Right kidney (tissue), 9 donors: ENCODE measurements at places on chromosomes 2 and 18.

- no peak for DNase-seq
These were observed 193.5 kb downstream of the SPP2 start for GRCh38 chr2:234243871-234244565.

GRCh38 chr2:33395655-33396249 lies 80.7 kb upstream of the RASGRP3 start:
- no peak for DNase-seq

GRCh38 chr18:35642802-35643201 lies 61.3 kb downstream of the GALNT1 start:
- DNase-seq, result no peak

GRCh38 chr2:32852856-32853255 lies 93.9 kb upstream of the LTBP1 start:
- no peak for DNase-seq

- peak; percentile 87 for DNase-seq
These were observed 6.3 kb downstream of the C2orf81 start for GRCh38 chr2:74414881-74415761.

DNA sequence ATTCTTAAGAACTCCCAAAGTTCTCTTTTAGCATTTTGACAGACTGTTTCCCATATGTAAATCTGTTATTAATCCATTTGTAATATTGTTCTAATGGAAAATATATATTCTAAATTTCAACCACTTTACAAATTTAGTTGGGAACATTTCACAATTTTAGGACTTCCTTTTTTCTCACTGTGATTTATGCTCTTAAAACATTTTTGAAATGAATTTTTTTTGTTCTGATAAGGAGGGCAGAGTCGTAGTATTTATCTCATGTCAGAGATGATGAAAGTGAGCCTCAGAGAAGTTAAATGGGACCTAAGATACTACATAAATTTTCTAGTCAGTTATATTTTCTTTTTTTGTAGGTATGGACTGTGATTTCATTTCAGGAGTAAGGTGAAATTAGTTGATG lies 26.6 kb downstream of the RASGRP3 start:
- no peak for DNase-seq

DNA sequence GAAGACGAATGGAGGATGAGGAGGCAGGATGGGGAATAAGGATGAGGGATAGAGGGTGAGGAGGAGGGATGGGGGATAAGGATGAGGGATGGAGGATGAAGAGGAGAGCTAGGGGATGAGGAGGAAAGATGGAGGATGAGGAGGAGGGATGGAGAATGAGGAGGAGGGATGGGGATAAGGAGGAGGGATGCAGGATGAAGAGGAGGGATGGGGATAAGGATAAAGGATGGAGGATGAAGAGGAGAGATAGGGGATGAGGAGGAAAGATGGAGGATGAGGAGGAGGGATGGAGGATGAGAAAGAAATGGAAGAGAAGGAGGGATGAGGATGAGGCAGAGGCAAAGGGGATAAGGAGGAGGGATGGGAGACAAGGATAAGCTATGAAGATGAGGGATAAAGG lies 230.0 kb downstream of the NAPG start:
- DNase-seq, result no peak

DNA sequence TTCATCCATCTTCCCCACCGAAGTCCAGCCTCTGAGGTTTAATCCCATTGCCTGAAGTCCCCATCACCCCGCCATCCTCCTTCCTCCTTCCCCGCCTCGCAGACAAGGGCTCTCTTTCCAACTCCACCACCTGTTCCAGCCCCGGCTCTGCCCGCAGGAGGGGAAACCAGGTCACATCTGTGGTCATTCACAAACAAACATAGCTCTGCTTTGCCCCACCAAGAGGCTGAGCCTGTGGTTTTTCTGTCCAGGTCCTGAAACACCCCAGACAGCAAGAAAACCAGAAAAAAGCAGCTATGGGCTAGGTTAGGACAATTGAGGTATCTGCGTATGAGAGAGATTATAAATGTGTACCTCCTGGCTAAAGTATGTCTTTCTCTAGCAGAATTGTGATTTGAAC lies 144.7 kb downstream of the GLI2 start:
- DNase-seq, result no peak

DNA sequence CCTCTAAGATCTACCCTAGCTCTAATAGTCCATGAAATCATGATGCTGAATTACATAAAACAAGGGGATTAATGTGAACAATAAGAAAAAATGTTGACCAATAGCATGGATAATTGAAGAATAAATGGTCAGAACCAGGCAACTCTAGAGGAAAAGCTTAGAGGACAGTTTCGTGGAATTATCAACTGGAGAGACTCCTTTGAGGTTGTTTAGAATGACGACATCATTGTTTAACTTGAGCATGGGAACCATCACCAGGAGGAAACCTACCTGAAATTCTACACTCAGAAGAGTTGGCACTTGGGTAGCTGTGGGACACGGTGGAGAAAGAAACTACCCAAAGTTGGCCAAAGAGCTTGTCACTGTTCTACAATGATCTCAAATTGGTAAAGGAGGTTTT lies 179.2 kb upstream of the EPAS1 start:
- no peak for DNase-seq

DNA sequence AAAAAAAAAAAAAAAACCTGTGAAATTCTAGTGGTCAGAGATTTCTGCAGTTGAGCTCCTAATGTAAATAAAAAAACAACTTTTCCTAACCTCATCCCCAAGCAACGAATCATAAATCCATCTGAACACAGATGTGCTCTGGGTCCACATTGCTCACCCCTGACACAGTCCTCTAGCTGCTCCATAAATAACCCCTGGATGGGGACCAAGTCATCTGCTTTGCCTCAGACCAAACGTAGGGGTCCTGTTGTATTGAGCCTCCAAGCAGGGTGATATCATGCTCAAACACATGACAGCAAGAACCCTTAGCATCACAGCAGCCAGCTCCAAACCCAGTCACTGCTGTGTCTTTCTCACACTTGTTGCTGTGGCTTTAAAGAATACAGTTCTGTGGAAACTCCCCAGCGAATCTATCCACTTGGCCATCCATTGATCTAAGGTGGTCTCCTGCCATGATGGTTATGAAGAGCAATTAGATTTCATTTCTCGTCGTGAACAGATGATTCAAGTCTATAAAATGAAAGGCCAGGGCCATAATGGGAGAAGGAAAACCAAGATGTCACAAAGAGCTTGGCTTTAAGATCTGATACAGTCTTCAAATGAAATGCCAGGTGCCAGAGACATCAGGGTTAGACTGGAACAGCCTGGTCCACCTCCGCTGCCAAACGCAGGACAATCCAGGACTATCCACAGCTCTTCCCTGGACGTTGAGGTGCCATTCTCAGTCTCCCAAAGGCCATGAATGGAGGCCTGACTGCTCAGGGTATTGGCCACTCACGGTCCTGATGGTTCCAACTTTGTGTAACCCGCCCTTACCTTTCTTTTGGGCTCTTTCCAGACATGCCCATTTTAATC lies 39.0 kb downstream of the TBC1D8 start:
- peak; percentile 34 for DNase-seq

GRCh38 chr2:25602333-25602723 lies 71.0 kb downstream of the DTNB start:
- no peak for DNase-seq
